ENCODE measurements at places on chromosomes 6 and 20.

GRCh38 chr6:138592749-138593123 is 93.4 kb upstream of the NHSL1 start:
- no peak for DNase-seq

DNA sequence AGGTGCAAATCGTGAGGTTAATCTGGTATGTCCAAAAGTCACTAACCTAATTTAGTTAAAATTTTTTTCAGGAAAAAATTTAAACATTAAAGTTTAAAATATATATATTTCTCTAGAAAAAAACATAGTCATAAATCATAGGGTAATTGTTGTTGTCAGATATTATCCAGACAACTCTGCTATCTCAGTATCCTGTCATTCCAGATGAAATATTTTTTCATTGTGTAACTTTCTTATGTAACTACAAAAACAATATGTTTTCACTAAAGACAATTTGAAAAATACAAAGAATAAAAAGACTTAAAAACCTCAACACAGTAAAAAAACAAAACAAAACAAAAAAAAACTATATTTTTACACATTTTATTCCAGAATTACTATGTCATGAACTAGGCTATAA is 57.6 kb downstream of the TENT5A start:
- no peak for DNase-seq

- no peak for DNase-seq
Observed at GRCh38 chr20:23640671-23641667, 3.2 kb upstream of the CST3 start.

DNA sequence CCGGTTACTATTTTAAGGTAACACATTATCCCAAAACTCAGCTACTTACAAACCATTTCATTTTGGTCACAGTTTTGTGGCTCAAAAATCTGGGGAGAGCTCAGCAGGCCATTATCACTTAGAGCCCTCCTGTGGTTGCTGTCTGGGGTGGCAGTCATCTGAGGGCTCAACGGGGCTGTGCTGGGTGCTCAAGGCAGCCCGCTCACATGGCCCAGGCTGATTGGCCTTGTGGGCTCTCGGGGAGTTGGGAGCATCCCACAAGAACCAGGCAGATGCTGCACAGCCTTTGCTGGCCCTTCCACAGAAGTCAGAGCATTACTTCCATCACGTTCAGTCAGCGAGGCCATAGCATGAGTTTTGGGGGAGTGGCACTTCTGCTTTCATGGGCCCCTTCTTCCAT is 6.3 kb upstream of the VSX1 start:
- no peak for DNase-seq

GRCh38 chr20:56469077-56469449 is 636 bp downstream of the RTF2 start:
- no peak for DNase-seq

- DNase-seq = no peak
Observed at GRCh38 chr20:19947611-19948264, 69.4 kb upstream of the NAA20 start.

Data from neural crest cell (in vitro differentiated cells).